Smooth muscle cell of the brain vasculature (primary cell): ENCODE measurements at places on chromosomes 5 and 9.

- DNase-seq, result no peak
These were observed 68.7 kb upstream of the TAS2R1 start for GRCh38 chr5:9698841-9699240.

DNA sequence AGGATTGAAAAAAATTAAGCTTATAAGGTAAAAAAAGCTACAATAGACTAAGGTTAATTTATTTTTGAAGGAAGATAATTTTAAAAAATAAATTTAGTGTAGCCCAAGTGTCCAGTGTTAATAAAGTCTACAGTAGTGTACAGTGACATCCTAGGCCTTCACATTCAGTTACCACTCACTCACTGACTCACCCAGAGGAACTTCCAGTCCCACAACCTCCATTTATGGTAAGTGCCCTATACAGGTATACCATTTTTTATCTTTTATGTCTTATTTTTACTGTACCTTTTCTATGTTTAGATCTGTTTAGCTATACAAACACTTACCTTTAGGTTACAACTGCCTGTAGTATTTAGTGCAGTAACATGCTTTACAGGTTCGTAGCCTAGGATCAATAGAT is 79.8 kb upstream of the ZNF462 start:
- no peak for DNase-seq

GRCh38 chr5:140287801-140288521 is 14.9 kb downstream of the PFDN1 start:
- DNase-seq, result no peak

GRCh38 chr9:95796029-95796428 is 79.5 kb upstream of the ERCC6L2 start:
- DNase-seq, result no peak

GRCh38 chr5:570446-570845 is 41.7 kb upstream of the CEP72 start:
- no peak for DNase-seq

DNA sequence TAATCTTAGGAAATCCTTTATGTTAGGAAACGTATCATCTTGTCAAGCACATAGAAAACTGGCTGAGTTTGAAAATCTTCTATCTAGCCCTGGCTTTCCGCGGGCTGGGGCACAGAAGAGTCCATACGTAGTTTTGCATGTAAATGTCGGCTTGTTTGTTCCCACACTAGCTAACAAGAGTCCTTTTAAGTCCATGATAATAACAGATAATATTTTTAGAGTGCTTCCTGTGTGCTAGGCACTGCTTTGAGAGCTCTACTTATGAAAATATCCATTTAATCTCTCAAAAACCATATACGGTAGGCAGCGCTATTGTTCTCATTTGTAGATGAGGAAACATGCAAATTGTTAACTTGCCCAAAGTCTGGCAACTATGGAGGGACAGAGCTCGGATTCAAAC is 40.5 kb downstream of the FYB1 start:
- no peak for DNase-seq

GRCh38 chr5:172186114-172186695 is 1.8 kb downstream of the STK10 start:
- DNase-seq, result no peak

GRCh38 chr9:72306761-72307160 is 58.2 kb downstream of the ZFAND5 start:
- no peak for DNase-seq

DNA sequence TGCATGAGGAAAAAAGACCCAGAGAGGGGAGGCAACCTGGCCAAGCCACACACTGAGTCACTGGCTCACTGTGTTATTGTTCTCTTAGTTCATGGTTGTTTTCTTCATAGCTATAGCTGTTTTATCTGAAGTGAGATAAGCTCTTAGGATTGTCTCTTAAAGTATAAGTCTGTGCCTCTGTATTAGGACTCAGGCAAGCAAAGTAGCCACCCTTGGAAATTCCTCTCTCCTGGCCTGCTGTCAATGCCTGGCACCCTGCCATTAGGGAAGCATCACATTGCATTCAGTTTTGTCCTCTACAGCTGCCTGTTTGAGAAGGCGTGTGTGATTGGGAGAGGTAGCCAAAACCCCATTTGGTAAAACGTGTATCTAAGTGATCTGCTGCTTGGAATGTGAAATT is 147.4 kb upstream of the GLRA1 start:
- no peak for DNase-seq

DNA sequence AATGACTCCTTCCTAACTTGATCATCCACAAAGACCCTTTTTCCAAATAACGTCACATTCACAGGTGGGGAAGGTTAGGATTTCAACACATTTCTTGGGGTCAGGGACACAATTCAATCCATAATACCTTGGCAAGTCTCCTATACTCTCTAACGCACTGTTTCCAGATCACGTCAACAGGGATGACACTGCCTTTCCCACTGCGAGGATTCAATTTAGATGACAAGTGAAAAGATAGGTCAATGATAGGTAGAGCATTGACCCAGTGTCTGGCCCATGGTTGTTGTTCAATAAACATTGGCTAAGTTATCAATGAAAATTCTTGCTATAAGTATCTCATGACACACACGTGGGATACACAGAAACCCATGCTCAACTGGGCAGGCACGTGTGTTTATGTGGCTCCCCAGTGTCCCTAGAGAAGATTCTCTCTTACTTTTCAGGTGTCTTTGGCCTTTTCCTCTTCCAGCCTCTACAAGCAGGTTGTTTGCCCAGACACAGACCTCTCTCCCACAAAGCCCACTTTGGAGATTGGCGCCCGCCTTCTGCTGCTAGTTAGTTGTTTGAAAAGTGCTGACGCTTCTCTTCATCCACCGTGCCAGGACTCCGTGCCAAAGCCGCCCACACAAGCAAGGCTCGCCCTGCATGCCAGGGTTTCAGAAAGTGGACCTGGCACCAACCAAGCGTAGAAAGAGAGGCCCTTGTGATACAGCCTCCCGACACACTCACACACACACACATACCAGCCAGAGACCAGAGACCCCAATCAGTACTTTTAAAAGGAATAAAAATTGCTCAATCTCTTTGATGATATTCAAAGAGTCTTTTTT is 594.5 kb downstream of the BNC2 start:
- DNase-seq, result no peak

DNA sequence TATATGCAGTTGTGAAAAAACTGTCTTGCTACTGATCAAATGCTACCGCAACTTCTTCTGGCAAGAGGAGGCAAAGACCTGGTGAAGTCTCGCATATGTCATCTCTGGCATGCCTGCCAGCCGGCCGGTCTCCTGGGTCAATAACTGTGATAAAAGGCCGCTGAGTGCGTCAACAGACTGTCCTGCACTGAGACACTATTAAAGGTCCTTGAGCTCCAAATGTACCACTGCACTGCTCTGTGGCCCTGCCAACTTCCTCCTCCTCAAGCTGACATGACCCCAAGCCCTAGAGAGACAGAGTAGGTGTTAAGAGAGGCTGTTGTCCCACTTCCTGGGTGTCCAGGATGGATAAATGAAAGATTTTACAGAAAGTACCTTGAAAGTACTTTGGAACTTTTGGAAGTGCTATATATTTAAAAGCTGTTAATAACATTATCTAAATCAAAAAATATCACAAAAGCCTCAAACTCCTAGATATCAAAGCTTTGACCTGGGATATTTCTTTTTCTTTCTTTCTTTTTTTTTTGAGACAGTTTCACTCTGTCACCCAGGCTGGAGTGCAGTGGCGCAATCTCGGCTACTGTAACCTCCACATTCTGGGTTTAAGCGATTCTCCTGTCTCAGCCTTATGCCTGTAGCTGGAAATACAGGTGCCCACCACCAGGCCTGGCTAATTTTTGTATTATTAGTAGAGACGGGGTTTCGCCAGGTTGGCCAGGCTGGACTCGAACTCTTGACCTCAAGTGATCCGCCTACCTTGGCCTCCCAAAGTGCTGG is 31.5 kb downstream of the RAPGEF1 start:
- DNase-seq, result no peak

DNA sequence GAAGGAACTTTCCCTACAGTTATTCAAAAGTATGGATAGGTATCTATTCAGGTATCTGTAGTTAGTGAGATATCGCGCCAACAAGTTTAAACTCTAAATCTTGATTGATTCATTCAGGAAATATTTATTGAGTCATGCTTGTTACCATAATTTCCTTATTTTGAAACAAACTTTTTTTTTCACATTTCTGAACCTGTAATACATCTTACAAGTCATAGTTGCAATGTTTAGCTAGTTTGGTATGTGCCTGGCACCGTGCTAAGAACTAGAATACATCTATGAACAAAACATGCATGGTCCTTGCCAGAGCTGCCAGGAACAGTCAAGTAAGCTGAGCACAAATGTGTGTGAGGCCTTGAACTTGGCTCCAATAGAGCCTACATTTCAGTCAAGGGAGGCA is 226.4 kb downstream of the PCSK5 start:
- DNase-seq, result no peak

DNA sequence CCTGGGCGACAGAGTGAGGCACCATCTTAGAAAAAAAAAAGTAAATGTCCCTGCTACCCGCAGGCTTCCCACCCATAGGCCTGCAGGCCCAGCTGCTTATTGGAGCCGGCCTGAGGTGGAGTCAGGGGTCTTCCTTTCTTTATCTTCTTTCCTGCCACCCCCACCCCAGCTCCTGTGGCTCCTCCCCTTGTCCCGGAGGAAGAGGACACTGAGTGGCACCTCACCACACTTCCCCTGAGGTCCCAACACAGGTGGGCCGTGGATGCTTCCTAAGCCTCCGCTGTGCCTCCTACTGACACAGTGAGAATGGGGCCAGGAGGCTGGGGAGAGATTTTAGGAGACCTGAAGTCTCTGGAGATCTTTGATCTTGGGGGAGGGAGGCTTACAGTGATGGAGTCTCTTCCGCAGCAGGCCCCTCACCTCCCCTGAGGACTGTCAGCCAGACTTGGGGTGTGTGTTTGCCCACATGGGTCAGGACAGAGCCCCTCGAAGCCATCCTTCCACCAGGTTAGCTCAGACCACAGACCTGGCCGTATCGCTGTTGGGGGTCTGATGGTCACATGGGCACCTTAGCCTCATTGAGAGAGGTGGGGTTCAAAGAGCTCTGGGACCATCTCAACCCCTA is 135.4 kb upstream of the IER5L start:
- no peak for DNase-seq

- no peak for DNase-seq
These were observed 1642.7 kb upstream of the WWC1 start for GRCh38 chr5:166648736-166649135.

DNA sequence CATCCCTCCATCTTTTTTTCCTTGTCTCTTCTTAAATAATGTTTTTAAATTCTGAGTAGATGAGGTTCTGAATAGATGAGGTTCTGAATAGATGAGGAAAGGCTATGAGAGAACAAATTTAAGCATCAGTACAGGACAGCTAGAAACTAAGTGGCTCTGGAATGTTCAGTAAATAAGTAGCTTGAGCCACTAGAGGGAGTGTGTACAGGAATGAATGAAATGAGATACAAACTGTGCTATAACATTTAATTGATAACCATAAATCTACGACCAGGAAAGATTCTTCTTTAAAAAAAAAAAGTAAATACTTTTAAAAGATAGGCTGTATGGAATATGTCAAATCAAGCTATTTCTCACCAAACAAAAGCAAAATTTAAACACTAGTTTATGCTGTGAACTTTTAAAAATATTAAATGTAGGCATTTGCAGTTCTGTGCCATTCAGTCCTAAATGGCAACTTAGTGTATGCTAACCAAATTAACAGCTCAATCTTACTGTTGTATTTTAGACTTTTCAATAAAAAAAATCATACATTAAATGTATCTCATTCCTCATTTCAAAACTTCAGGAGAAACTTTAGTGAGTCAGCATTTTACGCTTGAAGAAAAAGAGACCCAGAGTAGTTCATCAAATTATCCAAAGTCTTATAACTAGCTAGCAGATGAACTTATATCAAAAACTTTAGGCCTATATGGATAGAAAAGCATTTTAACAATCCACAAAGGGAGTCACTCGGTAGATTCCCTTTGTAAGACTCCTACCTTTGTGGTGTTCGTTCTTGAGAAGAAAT is 70.4 kb upstream of the SNX2 start:
- DNase-seq, result no peak

GRCh38 chr5:58548068-58548467 is 34.8 kb upstream of the RAB3C start:
- DNase-seq, result no peak

- no peak for DNase-seq
These were observed 44.0 kb upstream of the PLPP1 start for GRCh38 chr5:55578771-55579170.

DNA sequence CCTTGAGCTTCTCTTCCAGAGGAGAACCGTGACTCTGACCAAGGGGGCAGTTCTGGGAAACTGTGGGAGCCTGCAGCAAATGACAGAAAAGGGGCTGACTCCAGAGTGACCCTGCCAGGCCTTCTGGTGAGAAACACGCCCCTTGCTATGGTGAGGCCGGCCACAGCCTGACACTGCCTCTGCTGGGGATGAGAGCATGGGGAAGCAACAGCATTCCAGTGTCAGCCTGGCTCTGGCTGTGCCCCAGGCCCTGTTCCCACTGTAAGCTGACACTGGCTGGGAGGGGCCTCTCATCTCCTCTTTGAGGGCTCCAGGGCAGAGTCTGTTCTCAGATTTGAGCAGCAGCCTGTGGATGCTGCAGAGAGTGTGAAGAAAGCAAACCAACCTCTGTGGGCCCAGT is 180.0 kb upstream of the IL12B start:
- peak; percentile 93 for DNase-seq

GRCh38 chr9:128702445-128702948 is at the start of gene PKN3:
Gene PKN3 (plus strand): TSS chr9:128702503. CDS start chr9:128702916, 413 bp downstream.
- DNase-seq, result no peak

DNA sequence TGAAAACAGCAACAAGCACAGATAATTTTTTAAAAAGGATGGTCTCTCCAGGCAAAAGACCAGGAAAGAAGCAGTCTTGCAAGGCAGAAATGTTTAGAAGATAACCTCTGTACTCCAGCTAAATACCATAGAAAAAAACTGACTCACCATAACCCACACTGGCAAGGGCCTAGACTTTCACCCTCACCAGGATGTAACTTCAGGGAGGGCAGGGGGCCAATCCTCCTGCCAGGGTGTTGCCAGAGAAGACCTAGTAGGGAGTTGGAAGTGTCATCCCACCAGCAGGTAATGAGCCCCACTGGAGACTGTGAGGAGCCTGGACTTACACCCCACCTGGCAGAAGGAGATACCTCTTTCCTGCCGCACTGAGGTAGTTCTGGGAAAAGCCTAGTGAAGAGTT is 97.6 kb downstream of the PRELID2 start:
- no peak for DNase-seq

- no peak for DNase-seq
These were observed 221.6 kb upstream of the RPS23 start for GRCh38 chr5:82499725-82500244.

- no peak for DNase-seq
These were observed 47.3 kb upstream of the TRMT10B start for GRCh38 chr9:37706290-37706689.

- no peak for DNase-seq
These were observed 85.9 kb upstream of the FAM120A start for GRCh38 chr9:93365427-93366118.

- DNase-seq, result no peak
These were observed 21.3 kb downstream of the WNK2 start for GRCh38 chr9:93205045-93205768.

DNA sequence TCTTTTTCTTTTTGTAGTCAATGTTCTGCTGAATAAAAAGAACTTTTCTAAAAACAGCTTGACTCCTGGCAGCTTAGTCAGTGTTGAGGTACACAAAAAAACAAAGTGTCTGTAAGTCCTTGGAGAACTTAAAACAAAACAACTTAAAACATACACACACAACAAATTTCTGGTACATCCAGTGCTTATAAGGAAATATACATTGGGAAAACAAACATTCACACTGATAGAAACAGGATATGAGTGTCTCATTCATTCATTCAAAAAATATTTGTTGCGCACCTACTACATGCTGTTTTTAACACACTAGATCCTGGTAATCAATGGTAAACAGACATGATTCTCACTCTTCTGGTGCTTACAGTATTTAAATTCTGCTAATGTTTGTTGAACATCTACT is 27.4 kb upstream of the MEGF9 start:
- DNase-seq, result no peak
